ENCODE measurements at places on chromosomes 2 and 18.

- DNase-seq, result no peak
These were observed 138.2 kb upstream of the NFATC1 start for GRCh38 chr18:79257480-79257879.

DNA sequence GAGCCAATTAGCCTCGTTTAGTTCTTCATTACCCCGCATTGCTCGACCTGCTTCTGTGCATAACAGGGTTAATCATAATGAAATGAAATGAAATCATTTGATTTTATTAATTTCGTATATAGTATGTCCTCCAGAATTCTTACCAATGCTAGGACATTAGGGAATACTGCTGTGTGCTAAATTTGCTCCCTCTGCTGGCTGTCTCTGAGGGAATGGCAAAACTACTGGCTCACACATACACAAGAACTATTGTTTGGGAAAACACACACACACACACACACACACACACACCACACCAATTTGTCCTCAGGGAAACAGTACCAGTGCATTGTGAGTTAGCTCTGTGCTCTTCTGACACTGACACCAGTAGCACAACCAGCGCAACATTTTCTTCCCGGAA is 273.3 kb upstream of the TCF4 start:
- no peak for DNase-seq

DNA sequence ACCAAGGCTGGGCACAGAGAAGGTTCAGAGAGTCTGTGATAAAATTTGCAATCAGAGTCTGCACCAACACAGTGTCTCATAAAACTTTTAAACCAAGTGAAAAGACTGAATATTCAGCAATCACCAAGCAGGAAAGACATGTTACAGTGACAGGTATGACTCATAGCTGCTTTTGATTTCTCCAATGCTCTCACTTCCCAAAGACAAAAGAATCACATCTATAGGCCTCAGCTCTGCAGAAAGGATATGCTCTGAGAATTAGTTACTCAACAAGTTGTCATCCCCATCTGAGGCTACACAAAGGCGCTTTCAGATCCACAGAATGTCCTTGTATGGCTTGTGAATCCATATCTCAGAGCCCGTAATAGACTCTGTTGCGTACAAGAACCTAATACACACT is 92.5 kb downstream of the KCNF1 start:
- DNase-seq, result no peak

GRCh38 chr2:127641846-127642507 is 4.0 kb upstream of the GPR17 start:
- DNase-seq, result peak; percentile 30

DNA sequence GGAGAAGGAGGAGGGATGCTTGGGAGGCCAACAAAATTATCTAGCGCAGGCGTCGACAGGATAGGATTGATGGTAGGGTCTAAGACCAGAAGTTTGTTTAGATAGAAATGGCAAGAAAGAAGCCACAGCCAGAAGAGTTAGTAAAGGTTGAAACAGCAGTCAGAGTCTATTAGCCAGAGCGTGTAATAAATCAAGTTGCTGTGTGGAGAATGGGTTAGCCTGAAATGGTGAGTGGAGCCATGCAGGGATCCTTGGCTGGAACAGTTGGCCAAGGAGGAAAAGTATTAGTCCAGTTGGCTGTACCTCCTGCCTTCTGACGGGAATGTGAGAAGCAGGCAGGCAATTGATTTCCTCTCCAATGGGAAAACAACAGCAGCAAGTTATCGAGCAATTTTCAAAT is 190.7 kb upstream of the CCDC68 start:
- no peak for DNase-seq

DNA sequence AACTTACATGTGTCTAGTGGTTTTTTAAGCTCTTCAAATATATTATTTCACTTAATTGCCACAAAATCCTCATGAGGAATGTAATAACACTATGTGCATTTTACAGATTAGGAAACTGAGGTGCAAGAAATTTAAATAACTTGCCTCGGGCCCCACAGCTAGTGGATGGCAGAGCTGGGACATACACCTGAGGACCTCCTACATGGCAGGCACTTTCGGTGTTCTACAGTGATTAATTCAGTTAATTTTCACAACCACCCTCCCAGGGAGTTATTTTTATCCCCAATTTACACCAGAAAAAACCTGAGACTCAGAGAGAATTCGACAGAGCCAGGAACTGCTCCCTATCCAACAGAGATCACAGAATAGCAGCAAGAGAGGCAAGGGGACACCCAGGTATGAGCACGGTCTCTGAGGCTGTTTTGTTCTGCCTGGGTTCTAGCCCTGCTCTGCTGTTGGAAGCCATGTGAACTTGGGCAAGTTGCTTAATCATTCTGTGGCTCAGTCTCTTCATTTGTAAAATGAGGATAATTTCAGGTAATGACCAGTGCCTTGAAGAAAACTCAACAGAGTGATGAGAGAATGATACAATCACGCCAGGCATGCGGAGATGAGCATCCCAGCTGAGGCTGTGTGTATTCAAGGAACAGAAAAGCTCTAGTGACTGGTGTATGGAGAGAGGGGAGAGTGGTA is 82.3 kb downstream of the MYCN start:
- no peak for DNase-seq

DNA sequence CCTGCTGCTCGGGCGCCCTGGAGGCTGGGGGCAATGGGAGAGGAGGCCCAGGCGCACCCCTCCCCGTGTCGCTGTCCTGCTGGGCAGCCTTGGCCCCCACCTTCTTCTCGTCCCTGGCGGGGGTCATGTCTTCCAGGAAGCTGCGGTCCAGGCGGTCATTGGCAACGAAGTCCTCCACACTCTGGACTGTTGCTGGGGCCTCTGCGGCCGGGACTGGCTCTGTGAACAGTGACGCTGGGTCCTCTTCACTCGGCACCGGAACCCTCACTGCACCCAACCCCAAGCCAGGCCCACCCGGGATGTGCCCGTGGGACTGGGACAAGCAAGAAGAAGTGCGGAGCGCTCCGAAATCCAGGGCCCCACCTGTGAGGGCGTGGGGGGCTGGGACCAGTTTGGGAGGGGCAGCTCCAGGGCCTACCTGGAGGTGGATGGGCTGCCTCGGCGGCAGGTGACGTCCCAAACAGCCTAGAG is 308.0 kb downstream of the CCDC74A start:
- DNase-seq, result no peak

DNA sequence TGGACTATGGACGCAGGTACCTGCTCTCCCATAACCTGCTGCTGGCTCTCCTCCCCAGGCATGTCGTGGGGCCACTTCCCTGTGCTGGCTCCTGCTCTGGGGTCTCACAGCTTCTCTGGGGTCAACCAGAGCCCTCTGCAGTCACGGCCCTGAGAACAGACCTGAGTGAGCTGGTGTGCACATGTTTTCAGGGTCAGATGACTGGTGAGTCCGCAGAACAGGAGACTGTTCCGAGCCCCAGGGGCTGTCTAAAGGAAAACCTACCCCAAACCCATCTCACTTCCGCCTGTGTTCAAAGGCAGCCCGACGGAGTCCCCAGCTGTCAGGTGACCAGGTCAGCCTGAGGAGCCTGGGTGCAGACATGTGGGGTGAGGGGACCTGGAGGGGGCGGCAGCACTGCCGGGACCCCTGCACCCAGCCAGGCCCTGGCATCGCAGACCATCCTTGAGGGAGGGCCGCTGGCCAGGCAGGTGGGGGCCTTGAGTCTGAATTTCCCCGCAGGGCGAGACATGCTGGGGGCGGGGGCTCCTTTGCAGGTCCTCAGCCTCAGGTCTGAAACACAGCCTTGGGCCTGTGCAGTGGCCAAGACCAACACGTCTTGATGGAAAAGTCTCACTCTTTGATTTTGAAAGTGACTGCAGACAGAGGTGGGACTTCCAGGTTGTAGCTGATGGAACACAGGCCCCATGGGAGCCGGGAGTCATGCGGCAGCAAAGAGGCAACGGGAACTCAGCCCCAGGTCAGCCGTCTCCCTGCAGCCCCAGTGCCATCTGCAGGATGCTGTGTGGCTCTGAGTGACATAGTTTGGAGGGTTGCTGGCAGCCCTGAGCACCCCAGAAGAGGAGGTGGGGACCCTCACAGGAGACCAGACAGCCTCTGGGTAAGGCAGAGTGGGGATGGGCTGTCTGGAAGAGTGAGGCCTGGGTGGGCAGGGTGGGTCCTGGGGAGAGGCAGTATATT is 65.3 kb downstream of the TWIST2 start:
- no peak for DNase-seq
